ENCODE measurements at places on chromosomes 12 and 14.

DNA sequence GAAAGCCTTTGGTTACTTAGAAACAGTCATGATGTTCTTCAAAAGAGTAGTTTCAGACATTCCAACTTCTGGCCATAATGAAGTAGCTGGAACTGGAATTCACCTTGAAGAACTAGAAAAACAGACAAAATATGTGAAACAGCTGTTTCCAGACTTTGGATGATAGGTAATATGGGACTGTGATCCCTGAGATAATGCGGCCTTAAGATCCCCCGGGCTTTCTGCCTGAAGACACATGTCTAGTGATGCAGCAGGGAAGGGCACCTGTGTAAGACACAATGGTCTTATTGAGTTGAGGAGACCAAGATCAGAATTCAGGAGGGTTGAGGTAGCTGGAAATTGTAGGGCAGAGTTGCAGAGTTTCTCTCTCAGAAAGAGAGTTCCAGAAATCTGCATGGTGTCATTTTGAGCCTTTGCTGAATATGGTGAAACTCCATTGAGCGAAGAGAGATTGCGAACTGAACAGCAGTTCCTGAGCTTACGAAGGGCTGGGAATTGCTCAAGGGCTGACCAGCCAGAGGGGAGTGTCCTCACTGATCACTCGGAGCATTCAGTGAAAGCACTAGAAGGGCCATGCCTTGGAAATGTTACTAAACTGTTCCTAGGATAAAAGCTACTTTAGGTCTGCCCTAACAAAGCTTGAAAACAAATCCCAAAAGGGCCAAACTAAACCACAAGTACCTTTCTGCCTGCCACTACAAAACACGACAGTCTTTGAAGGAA, 41.7 kb upstream of the FRS2 start:
- no peak for DNase-seq

GRCh38 chr12:96617178-96617577, 127.8 kb downstream of the CFAP54 start:
- no peak for DNase-seq

DNA sequence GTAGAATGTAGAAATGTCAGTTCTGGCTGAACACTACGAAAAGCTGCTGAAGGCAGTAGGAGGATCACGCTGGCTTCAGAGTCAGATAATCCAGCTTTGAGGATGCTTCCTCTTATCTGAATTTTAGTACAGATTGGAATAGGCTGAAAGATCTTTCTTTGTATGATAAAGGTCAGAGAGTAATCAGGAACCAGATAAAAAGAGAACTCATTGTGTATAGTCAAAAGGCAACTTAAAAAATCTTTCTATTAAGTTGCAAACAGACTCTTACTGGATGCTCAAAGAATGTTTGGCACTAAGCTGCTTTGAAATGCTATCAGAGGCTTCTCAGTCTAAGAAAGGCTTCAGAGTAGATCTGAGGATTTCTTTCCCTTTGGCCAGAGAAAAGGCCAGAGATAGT, 21.8 kb upstream of the TRHDE start:
- DNase-seq: no peak

GRCh38 chr14:69986336-69986735, 107.1 kb downstream of the SMOC1 start:
- DNase-seq: no peak

GRCh38 chr14:72535485-72535884, 358.4 kb downstream of the DPF3 start:
- no peak for DNase-seq

GRCh38 chr14:95319312-95320077, at the start of gene CLMN:
Gene CLMN, minus strand, starts transcription at chr14:95319908. Its CDS starts 116 bp downstream, at chr14:95319792.
- DNase-seq: peak; percentile 17

GRCh38 chr14:45125754-45126153, 8.5 kb downstream of the FKBP3 start:
- no peak for DNase-seq

GRCh38 chr12:53755451-53755891, 3.7 kb upstream of the CISTR start:
- DNase-seq: no peak

- DNase-seq: no peak
These were observed 18.2 kb upstream of the POC1B start for GRCh38 chr12:89544022-89544421.

- DNase-seq: no peak
These were observed 6.5 kb upstream of the ATG101 start for GRCh38 chr12:52063082-52063924.

- DNase-seq: no peak
These were observed 17.0 kb downstream of the NPC2 start for GRCh38 chr14:74476107-74476506.

DNA sequence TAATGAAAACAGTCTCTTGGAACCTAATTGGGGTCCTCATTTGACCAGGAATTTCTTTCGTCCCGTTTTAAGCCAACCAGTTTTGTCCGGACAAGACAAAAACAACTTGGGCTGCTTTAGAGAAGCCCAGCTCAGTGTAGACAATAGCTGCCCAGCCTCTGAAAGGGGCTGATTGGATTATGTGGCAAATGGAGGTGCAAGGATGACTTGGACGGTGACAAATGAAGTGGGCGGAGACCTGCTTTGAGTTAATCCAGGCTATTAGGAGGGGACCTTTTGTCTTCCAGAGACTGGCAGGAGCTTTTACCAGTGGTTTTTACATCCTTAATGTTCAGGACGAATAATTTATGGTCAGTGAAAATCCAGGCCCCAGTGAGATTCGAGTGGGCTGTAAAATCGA, 4.8 kb downstream of the MEG3 start:
- no peak for DNase-seq

DNA sequence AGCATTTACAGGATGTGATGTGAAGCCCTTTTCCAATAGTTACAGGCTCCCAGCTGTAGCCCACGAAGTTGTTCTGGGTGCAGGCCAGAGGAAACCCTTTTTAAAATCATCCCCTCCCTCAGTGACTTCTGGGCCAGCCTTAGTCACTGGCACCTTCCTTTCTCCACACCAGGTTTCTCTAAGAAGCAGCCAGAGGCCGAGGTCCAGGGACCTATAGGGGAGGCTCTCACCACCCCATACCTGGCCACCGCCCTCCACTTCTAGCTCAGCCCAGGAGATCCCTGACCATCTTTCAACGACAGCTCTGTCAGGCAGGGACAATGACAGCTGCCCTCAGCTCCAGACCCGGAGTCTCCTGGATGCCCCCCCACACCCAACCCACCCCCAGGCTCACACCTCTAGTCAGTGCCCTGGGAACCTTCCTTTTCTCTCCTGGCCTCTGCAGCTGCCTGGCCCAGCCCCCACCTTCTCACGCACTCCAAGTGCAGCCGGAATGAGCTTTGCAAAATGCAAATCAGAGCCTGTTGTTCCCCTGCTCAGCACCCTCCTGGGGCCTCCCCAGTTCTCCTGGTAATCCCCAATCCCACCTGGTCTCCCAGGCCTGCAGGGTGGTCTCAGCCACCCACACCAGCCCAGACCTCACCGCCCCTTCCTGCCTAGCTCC, 46.7 kb downstream of the TESC start:
- DNase-seq: no peak

GRCh38 chr14:26917086-26917485, 319.3 kb upstream of the NOVA1 start:
- DNase-seq: no peak

- peak; percentile 80 for DNase-seq
These were observed 1.7 kb upstream of the CCND2 start for GRCh38 chr12:4271717-4272423.

DNA sequence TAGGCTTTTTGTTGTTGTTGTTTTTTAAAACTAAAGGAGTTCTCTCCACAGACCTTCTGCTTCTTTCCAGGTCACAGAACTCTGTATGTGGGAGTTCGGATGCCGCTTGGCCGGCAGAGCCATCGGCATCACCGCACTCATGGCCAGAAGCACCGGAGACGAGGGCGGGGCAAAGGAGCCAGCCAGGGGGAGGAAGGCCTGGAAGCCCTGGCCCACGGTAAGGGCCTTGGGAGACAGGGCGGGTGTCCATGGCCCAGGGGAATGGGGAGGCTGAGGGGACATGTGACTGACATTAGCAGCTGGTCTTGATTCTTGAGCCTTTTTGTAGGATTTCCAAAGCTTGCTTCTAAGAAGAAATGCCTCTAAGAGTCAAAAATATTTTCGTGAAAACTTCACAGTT, 26.2 kb downstream of the SLC4A8 start:
- DNase-seq: no peak

- no peak for DNase-seq
These were observed 1.4 kb upstream of the BATF start for GRCh38 chr14:75520852-75521251.

GRCh38 chr12:89353823-89354611, 1.7 kb upstream of the DUSP6 start:
- peak; percentile 43 for DNase-seq

DNA sequence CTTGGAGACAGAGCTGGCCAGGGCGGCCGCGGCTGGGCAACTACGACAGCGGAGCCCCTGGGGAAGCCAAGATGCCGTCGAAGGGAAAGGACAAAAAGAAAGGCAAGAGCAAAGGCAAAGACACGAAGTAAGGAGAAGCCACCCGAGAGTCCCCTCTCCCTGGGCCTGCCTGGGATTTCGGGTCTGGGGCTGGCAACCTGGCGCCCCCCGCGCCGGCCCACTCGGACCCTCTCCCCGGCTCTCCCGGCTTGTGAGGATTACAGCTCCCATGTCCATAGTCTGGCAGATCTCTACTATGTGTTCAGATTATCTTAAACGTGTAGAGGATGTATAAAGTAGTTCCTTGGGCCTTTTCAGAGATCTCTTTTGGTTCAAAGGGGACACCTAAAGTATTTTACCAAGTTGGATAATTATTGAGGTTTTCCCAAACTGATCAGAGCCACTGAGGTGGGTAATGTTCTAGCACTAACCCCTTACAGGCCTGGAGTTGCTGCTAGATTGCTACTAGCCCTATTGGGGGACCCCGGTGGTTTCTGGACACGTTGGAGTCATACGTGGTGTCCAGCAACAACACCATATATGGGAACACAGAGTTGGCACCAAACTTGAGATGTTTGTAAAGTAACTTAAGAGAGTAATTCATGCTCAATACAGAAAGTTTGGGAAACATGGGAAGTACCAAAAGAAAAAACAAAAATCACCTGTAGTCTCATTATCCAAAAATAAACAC, 424 bp downstream of the BBOF1 start:
- no peak for DNase-seq

DNA sequence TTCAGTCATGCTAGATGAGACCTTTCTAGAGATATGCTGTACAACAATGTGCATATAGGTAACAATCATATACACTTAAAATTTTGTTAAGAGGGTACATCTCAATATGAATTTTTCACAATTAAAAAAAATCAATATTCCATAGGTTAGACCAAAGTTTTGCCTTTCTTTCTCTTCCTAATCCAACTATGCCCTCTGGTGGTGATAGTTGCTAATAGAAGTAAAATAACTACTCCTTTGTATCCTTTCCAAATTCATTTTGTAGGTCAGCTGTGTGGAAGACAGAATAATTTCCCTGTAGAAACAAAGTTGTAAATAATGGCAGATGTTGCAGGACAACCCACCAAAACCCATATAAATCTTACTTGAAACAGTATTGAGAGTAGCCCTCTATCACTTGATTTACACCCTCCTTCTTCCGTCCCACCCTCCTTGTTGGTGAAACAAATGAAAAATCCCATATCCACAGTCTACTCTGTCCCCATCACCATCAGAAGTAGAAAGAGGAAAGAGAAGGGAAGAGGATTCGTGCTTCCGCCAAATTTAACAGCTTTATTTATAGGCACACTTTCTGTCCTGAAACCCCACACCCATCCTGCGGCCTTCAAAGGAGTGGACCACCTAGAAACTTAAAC, 34.2 kb upstream of the KICS2 start:
- no peak for DNase-seq

DNA sequence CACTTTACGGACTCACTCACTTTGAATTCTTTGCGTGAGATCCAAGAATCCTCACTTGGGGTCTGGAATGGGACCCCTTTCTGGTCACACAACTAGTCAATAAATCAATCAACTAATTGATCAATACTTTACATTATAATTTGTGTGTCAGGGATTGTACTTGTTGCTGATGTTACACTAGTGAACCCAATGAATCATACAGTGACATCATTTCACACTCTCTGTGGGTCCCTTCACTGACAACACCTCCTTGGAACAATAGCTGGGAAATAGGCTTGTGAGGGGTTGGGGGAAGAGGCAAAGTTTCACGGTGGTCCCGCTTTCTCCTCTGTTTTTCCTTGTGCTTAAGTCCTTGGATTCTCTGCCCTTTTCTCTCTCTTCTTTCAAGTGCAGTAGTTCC, 35.0 kb downstream of the TPH2 start:
- no peak for DNase-seq

DNA sequence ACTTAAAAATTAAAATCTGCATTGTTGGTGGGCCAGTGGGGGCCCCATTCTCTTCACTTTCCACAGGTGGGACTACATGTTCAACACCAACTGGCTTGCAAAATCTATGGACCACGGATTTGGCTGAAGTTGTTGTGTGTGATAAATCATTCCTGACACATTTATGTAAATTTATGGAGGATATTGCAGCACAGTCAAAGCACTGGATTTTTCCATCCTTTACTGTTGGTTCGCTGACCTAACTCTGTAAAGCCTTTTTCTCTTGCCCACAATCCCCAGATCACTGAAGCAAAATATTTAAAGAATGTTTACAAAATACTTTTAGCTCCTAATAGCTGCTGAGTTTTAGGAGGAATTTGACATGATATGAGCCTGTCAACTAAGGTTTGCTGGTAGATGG, 219.7 kb upstream of the PRICKLE1 start:
- DNase-seq: no peak

- DNase-seq: no peak
These were observed 709.0 kb upstream of the FOXG1 start for GRCh38 chr14:28057359-28058296.

DNA sequence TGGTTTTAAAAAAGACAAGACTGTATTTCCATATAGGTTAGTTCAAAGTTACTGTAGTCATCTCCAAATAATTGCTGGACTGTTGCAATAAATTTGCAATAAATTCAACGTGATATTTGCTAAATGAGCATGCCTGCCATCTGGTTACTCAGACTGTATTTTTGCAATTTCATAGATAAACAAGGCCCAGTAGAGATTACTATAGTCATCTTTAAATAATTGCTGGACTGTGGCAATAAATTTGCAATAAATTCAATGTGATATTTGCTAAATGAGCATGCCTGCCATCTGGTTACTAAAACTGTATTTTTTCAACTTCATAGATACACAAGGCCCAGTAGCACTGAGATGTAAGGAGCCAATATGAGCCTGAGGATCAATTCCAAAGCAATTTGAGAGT, 5.6 kb downstream of the NTN4 start:
- no peak for DNase-seq

- no peak for DNase-seq
These were observed 74.4 kb downstream of the PAPLN start for GRCh38 chr14:73311708-73312030.

DNA sequence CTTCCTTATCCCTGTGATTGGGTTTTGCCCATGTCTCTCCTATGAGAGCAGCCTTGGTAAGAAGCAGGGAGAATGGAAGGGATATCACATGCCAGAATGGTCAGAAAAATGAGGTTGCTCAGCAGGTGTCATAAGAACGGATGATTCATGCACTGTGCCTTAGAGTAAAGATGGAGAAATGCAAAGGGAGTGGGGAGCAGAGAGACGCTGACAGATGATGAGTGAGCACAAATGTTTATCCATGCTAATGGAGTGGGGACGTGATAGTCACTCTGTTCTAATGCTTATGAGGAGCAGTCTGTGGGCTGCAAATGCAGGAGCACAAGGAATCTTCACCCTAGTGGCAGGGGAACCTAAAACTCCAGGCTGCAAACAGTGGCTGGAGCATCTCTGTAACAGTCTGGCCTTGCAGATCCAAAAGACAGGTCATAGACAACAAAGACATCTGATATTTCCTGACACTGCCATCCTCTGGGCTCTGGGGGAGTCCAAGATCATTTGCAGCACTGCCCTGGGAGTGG, 243.2 kb downstream of the CACNA1C start:
- no peak for DNase-seq

Measured in stimulated activated CD4-positive, alpha-beta T cell treated with anti-CD3 and anti-CD28 coated beads, TNF-alpha, amount 100 ng/mL, for 24 hours (primary cell).